ENCODE measurements at places on chromosomes 2 and 18.

GRCh38 chr2:101678379-101678778 lies 19.1 kb upstream of the MAP4K4 start:
- no peak for ATAC-seq

- ATAC-seq = no peak
These were observed 87.0 kb downstream of the CCDC141 start for GRCh38 chr2:178962805-178963433.

- ATAC-seq = peak; percentile 93
These were observed 68.9 kb upstream of the CAB39 start for GRCh38 chr2:230643576-230644291.

GRCh38 chr2:103809415-103809814 lies 1044.5 kb upstream of the POU3F3 start:
- ATAC-seq = no peak

DNA sequence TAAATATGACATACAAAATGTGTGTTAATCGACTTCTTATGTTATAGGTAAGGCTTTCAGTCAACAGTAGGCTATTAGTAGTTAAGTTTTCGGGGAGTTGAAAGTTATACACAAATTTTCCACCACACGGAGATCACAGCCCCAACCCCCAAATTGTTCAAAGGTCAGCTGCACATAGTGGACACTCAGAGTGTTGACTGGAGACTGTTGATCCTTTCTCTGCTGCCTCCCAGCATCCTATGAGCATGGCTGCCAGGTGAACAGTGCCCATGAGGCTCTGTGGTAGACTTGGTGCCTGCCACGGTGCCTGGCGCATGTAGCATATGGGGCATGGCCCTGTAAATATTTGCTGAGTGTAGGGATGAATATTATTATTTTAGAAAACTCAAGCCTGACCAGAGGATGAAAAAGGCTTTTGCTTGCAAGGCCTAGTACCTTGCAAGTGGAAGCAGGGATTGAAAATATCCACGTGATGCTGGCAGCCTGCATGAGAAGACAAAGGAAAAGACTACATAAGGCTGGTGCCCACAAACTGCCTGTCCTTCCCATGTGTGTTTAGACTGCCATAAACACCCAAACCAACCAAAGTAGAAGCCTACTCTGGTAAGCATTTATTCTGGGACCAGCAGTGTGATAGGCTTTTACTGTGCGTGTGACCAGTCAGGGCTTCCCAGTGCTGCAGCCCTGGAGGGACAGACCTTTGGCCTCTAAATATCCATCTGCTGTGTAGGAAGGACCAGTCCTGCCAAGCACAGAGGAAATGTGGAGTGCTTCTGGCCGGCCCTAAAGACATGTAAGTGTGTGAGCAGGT lies 226.1 kb downstream of the LDLRAD4 start:
- ATAC-seq = no peak

DNA sequence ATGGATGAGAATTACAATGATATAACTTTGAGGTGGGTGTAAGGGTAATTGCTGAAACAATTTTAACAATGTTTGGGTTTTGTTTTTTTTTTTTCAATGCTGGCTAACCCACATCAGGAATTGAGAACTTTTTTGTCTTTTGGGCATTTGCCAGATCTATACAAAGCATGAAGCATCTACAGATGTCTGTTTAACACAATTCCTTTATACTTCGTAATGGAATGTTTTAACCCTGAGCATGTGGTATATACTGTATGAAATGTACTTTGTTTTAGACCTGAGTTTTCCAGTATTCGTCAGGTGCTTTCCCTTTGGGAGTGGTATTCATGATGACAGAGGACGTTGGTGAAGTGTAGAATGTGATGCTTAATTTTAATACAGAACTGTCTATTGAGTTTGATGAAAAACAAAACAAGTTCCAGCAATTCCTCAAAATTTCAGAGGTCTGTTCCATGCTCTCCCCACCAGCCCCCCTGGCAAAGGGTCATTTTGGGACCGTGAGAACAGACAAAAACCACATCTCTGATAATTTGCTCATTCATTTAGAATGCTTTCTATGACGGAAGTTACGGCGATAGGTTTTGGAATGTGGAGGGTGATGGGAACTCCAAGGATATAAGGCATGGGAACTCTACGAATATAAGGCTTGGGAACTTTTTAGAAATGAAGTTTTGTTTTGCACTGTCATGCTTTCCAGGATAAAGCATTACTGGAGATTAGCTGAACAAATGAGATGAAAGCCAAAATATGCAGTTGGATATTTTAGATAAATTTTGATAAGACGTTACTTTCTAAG lies 14.1 kb downstream of the LIMS1 start:
- ATAC-seq = no peak

GRCh38 chr2:105785095-105785847 lies 40.6 kb downstream of the NCK2 start:
- ATAC-seq = no peak

DNA sequence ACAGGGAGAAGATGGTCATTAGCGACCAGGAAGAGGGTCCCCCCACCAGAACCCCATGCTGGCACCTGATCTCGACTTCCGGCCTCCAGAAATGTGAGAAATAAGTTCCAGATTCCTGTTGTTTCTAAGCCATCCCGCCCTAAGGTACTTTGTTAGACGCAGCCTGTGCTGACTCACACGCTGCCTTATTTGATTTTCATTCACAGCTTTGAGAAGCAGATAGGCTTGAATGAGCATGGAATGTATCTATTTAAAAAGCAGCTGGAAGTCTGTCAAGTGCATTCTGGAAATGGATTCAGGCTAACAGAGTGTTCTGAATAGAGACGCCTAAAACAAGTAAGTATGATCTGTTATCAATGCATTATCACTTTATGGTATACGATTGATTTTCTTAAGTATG lies 8.3 kb upstream of the IL1R2 start:
- no peak for ATAC-seq

GRCh38 chr2:121955426-121955825 lies 200.0 kb downstream of the TSN start:
- no peak for ATAC-seq

GRCh38 chr2:694174-694573 lies 17.0 kb upstream of the TMEM18 start:
- ATAC-seq = no peak

DNA sequence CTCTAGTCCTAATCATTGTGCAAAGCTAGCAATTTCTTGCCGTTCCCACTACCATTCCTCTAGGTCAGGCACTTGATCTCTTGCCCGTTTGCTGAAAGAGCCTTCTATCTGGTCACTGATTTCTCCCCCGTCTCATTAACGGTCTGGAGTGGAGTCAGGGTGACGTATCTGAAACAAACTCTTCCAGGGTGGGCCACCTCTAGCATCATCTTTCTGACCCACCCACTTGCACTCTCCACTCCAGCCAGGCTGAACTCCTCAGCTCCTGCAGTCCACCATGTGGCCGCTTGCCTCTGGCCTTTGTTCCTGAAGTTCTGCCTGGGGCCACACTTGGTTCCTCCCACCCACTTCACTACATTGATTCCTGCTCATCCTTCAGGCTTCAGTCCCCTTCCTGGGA lies 13.3 kb downstream of the BCL2 start:
- no peak for ATAC-seq

GRCh38 chr18:61169386-61169785 lies 163.8 kb upstream of the CDH20 start:
- ATAC-seq = no peak

GRCh38 chr2:37527361-37527760 lies 144.1 kb downstream of the CDC42EP3 start:
- no peak for ATAC-seq

GRCh38 chr18:6625481-6625880 lies 104.0 kb upstream of the ARHGAP28 start:
- ATAC-seq = no peak

DNA sequence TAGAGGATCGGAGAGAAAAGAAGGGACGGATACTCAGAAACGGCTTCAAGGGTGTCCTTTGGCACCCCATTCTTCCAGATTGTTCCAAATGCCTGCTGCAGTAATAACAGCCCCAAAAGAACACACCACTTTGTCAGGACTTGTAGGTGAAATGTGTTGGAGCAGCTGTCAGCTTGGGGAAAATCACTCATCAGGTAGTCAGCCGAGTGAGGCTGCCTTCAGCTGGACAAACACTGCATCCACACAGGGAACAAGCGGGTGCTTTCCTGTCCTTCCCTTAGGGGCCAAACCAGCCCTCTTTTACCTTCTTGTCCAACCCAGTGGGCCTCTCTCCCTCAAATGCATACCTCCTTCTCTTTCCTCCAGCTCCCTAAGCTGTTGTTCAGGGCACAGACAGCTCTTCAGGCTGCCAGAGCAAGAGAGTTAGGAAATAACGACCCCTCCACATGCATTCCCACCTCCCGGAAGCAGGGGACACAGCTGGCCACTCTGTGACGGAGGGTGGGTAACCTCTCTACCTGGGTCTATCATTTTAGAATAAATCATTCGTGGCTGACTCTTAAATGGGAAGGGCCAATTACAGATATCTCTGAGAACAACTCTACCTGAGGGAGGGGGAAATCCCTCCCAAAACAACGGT lies 48.1 kb downstream of the BCL11A start:
- ATAC-seq = no peak

GRCh38 chr2:205878999-205879762 lies 196.9 kb downstream of the NRP2 start:
- no peak for ATAC-seq

GRCh38 chr2:235658351-235659174 lies 164.7 kb downstream of the AGAP1 start:
- ATAC-seq = no peak

GRCh38 chr2:234703258-234703657 lies 206.4 kb upstream of the ARL4C start:
- no peak for ATAC-seq

GRCh38 chr2:58515827-58516573 lies 274.9 kb upstream of the FANCL start:
- ATAC-seq = no peak

GRCh38 chr2:156215656-156216055 lies 116.9 kb downstream of the NR4A2 start:
- no peak for ATAC-seq
